Vagina (tissue), 2 donors: ENCODE measurements at places on chromosomes 4 and X.

- peaks cover 9% of the 10 kb centered on the region for H3K4me1 ChIP-seq
- H3K4me3 ChIP-seq, result no peak overlapping the region
- no peaks in the 10 kb centered on the region for H3K27me3 ChIP-seq
- H3K27ac ChIP-seq, result no peak overlapping the region
These were observed 39.2 kb upstream of the GPR78 start for GRCh38 chr4:8540991-8541390.

GRCh38 chr4:7247521-7247920 is 55.2 kb downstream of the SORCS2 start:
- no peak overlapping the region for H3K4me3 ChIP-seq
- no peak overlapping the region for H3K27ac ChIP-seq
- H3K4me1 ChIP-seq, result peaks cover 12% of the 10 kb centered on the region
- no peaks in the 10 kb centered on the region for H3K36me3 ChIP-seq

GRCh38 chr4:114691865-114692264 is 93.3 kb downstream of the UGT8 start:
- no peak for DNase-seq
- no peak overlapping the region for H3K27ac ChIP-seq
- H3K4me3 ChIP-seq, result no peak overlapping the region
- H3K36me3 ChIP-seq, result no peaks in the 10 kb centered on the region
- no peaks in the 10 kb centered on the region for H3K4me1 ChIP-seq

DNA sequence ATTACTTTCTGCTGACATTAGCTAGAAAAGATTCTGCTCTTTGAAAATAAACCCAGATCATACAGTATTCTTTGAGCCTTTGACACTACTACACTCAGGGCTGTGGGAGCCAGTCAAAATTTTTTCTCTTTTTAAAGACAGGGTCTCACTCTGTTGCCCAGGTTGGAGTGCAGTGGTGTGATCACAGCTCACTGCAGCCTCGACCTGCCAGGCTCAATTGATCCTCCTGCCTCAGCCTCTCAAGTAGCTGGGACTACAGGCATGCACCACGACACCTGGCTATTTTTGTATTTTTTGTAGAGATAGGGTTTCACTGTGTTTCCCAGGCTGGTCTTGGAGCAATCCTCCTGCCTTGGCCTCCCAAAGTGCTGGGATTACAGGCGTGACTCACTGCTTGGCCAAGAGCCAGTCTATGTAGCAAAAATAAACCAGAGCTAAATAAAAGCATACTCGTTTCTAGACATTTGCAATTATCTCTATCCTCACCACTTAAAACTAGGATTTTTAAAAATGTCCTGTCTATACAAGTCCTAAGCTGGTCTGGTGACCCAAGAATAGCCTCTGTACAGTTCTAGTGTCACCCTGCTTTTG is 43.2 kb downstream of the AKAP4 start:
- DNase-seq, result no peak
- no peak overlapping the region for H3K4me3 ChIP-seq
- no peak overlapping the region for H3K27ac ChIP-seq
- H3K27me3 ChIP-seq, result no peaks in the 10 kb centered on the region
